Adrenal gland (tissue), 19 donors: ENCODE measurements at places on chromosomes 5 and 9.

GRCh38 chr5:155299386-155300005, 285.9 kb downstream of the KIF4B start:
- no peak for DNase-seq

- DNase-seq = no peak
These were observed 261.2 kb upstream of the FAM174A start for GRCh38 chr5:100273846-100274580.

DNA sequence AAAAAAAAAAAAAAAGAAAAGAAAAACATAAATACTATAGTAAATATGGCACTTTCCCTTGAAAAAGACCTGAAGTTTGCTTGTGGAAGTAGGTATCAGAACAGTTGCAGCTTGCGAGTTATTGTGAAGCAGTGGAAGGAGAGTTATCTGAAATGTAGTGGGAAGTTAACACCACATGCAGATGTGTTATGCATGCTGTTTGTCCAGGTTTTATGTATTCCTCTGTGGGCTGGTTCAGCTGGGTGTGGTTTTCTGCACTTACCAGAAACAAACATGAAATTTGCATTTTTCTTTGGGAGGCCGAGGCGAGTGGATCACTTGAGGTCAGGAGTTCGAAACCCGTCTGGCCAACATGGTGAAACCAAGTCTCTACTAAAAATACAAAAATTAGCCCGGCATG, 42.1 kb upstream of the CTNNA1 start:
- DNase-seq = no peak

DNA sequence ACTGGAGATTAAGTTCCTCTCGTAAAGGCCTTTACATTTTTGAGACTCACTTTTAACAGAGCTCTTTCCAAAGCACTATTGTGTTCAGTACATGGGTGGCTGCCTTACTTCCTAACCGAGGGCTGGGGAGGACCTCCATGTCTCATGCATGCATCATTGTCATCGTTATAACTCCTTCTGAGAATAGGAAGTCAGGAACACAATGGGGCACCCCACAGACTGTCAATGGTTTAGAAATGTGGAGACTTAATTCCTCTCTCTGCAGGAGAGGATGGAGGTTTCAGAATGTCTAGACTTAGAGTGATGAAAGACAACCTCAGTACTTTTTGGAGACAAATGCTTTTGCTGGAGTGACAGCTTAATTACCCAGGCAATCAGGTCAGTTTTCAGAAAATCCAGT, 83.9 kb downstream of the PRLR start:
- no peak for DNase-seq

- DNase-seq = no peak
These were observed 76.6 kb downstream of the RORB start for GRCh38 chr9:74573640-74574191.

DNA sequence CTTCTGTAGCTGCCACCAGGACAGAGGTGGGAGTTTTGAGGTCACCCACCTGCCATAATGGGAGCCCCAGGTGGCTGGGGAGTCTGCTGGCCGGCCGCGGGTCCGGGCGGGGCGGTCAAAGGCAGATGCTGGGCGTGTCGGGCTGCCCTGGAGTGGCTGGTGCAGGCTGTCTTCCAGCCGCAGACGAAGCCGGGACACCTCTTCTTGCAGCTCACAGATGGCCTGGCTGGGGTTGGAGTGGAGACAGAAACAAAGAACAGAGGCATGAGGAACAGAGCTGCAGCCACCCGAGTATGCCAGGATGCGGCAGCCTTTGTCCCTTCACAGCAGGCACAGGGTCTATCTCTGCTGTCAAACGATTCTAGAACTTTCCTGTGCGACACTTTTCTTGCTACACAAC, 18.0 kb downstream of the ORM2 start:
- DNase-seq = no peak

DNA sequence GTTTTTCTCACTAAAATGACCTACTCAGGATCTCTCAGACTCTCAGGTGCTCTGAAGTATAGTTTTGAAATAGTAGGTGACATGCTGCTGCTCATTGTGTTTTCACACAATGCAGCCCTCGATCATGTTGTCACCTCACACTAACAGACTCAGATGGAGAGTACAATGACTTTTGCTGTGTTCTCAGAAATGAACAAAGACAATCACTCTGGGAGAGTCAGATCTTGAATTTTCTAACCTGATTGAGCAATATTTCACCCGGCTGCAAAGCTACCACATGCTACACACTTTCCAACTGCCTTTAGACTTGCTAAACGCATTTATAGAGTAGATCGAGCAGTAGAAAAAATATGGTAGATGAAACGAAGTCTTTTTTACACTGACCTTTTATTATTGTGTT, 113.4 kb downstream of the ST8SIA4 start:
- no peak for DNase-seq

GRCh38 chr5:1304033-1304432, 9.2 kb upstream of the TERT start:
- no peak for DNase-seq

DNA sequence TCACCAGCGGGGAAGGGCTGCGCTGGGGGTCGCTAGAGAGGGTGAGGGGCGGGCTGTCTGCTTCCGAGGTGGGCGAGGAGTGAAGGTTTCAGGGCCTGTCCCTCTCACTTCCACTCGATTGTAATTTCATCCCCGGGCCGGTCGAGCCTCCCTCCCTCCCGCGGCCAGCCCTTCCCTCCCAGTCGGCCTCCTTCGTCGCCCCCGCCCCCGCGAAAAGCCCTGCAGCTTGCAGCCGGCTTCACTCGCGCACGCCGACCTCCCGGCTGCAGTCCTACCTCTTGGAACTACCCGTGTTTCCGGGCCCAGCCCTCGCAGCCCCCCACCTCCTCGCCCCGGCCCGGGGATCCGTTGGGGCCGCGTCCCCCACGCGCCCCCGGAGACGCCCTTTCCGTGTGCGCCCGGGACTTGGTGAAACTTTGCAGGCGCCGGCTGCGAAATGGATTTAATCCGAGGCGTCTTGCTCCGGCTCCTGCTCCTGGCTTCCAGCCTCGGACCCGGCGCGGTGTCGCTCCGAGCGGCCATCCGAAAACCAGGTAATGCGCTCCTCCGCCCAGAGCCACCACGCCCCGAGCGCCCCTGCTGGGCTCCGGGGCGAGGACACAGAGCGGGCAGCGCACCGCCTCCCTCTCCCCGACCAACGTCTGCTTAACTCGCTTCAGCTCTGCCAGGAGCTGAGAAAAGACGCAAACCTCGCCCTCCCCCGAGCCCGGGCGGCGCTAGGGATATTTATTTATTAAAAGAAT, at the start of gene EGFLAM:
Gene EGFLAM (plus strand): TSS at position 241 of the 743 bp plus-strand sequence. CDS start 196 bp downstream, at position 437.
- DNase-seq = peak; percentile 70

GRCh38 chr9:136511670-136512592, 29.1 kb upstream of the SEC16A start:
- DNase-seq = peak; percentile 49

GRCh38 chr9:73824671-73825070, 672.5 kb upstream of the RORB start:
- no peak for DNase-seq

- DNase-seq = no peak
These were observed 33.5 kb upstream of the HOMER1 start for GRCh38 chr5:79547429-79547822.

GRCh38 chr9:106587042-106587441, 275.9 kb upstream of the ZNF462 start:
- no peak for DNase-seq

DNA sequence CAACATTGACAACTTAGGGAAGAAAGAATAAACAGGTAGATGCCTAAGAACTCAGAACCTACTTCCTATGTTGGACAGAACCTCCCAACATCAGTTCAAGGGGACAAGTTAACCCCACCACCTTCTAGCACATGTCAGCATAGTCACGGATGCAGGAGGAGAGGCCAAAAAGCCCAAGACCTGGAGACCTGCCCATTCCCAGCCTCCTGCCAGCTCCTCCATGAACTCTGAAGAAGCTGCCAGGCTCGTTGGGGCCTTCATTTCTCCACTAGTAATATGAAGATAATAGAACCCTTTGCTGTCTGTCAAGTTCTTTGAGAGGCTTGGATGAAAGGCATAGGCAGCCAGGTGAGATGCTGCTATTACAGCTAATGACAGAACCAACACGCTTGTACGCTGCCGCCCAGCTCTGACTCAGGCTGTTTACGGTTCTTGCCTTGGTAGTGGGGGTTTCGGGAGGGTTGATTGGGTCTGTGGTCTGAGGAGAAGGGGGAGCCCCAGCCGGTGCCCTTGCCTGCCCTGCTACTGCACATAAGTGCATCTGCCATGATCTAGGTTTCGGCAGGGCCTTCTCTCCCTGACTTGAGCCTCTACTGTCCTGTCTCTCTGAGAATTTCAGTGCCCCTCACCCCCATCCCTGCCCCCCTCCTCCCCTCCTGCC, 82.2 kb downstream of the NRG2 start:
- peak; percentile 41 for DNase-seq

DNA sequence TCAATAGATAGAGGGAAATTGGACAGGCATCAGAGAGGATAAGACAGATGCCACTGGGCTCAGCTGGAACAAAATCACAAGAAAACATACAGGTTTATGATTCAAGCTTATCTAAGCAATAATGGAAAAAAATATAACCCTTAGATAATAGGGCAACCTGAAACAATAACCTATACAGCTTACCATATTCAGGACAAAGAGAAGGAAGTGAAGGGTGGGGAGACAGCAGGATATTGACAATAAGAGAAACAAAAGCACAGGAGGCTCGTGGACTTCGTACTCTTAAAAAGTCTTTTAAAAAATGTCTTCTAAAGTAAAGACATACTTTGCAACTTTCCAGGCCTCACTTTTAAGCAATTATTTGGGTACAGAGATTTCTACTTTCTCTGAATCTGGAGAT, 225.3 kb downstream of the NTRK2 start:
- no peak for DNase-seq

- no peak for DNase-seq
These were observed 77.8 kb downstream of the FGF1 start for GRCh38 chr5:142608081-142608480.

DNA sequence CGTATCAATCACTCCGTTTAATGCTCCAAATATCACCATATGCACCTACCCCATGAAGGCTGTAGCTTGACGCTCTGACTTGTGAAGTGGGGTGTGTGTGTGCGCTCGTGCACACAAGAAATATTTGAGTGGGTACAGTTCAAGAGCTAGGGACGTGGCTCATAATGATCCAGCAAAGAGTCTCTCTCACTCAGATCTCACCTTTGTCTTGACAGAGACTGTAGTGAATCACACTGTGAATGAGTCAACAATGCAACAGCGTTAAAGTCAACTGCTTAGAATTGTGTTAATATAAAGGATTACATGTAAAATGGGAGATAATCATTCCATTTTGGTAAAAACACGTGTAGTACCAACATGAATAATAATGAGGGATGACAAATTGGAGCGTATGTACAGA, 119.4 kb downstream of the MED27 start:
- DNase-seq = no peak

GRCh38 chr9:1096155-1096964, 46.2 kb downstream of the DMRT2 start:
- DNase-seq = no peak

- DNase-seq = no peak
These were observed 23.0 kb downstream of the ABL1 start for GRCh38 chr9:130857864-130858738.

- DNase-seq = no peak
These were observed 759.3 kb upstream of the TYRP1 start for GRCh38 chr9:11933926-11934325.

- no peak for DNase-seq
These were observed 284.9 kb downstream of the CEMIP2 start for GRCh38 chr9:71483436-71483835.

GRCh38 chr9:90966031-90966290, 164.3 kb downstream of the SYK start:
- DNase-seq = no peak

DNA sequence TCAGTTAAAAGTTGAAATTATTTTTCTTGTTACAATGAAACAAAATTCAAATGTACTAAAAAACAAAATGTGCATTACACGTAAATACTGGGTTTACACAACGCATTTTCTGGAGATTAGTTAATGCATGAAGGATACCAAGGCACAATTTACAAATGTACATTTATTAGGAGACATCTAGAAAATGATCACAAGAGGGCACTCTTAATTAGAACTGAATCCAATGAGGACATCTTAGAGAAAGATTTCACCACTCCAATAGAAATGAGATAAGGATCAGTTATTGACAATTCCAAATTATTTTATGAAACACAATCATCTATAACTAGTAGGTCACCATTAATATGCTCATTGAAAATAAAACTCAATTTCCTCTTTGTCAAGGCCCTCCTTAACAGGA, 36.6 kb upstream of the CDH12 start:
- DNase-seq = no peak

DNA sequence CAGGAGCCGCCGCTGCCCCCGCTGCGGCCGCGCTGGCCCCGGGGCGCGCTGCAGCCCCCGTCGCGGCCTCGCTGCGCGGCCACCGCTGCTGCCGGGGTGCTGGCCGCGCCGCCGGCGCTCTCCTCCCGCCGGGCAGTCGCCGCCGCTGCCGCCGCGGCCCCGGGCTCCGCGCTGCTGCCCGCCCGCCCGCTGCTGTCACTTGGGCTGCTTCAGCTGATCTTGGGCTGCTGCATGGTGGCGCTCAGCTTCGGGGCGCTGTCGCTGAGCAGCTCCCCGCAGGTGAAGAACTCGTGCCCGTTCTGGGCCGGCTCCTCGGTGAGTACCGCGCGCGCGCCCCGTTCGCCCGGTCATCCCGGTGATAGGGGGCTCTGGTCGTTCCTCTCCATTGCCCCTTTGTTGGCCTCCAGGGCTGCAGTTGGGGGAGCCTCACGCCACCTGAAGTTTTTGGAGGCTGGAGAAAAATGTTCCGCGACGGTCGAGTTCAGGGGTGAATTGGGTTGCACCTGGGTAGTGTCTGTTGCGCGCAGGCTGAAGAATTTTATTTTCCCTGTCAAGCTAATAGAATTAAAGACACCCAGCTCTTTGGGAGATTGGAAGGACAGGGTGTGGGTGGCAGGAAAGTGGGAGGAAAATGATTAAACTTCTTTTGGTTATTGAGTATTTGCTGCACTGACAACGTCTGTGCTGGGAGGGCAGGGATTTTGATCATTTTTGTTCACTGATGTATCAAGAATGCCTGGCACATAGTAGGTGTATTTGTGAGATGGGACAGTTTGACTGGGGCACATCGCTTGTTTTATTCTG, 596 bp downstream of the ENTREP1 start:
- peak; percentile 35 for DNase-seq

GRCh38 chr5:146623009-146623408, 107.0 kb upstream of the GPR151 start:
- DNase-seq = no peak
